Suppressor macrophage treated with lipopolysaccharide for 4 hours (primary cell): ENCODE measurements at places on chromosomes 16 and 17.
A peak's percentile ranks its signal among the peaks of the same experiment; 100 is the strongest.

- DNase-seq, result no peak
Measured at GRCh38 chr16:14472357-14472756, 157.7 kb downstream of the PARN start.

DNA sequence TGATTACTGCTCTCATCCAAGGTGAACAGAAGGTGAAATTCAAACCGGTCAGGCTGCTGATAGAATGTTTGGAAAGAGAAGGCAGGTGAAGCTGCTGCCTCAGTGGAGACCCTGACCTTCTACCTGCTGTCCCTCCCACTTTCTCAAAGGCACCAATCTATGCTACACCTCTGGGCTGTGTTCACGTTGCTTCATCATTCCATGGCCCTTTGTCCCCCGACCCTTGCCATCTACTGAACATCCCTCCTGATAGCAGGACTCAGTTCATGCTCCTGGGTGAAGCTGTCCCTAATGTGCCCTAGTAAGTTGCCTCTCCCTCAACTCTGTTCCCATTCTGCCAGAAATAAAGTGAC, 44.2 kb upstream of the SOX9 start:
- DNase-seq, result no peak

DNA sequence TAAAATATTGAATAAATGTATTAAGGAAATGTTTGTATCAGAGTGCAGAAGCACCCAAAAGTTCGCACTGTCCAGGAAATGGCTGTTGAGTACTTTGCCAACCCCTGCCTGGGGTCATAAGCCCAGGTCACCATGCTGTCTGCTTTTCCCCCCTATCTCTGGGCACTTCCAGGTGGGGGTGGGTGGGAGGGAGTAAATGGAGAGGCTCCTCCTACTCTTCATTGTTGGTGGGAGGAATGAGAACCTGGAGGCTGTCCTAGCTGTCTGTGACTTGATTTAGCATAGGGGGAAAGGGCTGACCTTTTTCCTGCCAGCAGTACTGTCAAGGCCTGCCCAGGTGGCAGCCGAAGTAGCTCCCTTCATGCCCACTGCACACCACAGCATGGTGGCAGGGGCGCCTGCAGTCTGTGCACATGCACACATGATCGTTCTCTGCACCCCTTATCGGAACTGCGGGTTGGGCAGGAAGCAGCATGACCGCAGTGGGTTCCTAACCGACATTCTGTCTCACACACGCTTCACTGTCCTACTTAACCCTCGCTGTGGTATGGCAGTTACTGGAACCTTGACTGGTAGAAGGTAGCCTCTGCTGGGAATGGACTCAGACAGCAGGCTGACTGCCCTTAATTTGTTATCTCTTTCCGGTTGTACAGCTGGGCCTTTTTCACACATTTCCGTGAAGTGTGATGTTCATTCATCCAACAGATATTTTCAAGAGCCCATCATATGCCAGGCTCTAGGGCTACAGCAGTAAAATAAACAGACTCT, 41.5 kb downstream of the LDHD start:
- peak; percentile 28 for DNase-seq

DNA sequence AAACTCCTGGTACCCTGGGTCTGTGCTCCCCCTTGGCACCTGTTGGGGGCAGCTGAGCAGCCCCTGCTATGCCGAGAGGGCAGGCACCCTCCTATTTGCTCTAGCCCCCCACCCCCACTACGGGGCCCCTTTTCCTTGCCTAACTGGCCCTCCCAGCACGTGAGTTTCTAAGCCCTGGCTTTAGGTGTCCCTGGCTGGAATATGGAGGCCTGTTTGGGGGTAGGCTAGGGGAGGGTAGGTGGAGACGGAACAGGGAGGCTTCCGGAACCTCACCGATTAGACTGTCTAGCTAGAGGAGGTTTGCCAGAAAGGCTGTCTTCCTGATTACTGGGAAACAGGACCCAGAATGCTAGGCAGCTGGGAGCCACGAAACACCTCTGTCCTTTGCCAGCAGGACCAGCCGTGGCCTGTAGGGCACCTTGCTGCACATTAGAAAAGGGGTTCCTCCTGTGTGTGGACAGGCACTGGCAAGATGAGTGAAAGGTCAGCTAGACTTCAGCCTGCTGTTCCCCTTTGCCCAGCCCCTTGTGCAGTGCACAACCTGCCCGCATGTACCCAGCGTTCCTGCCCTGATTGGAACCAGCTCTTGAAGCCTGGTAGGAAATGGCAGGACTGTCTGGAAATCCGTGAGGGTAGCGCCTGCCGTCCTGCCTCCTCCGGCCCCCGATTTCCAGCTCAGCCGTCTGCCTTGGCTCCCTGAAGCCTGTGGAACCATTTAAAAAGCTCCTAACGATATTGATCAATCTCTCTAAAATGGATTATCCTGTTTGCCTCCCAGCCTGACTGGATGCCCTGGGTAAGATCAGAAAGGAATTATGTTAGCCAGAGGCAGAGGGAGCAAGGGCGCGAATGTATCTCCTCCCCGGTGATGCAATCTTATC, 83.4 kb upstream of the GSE1 start:
- DNase-seq, result no peak

DNA sequence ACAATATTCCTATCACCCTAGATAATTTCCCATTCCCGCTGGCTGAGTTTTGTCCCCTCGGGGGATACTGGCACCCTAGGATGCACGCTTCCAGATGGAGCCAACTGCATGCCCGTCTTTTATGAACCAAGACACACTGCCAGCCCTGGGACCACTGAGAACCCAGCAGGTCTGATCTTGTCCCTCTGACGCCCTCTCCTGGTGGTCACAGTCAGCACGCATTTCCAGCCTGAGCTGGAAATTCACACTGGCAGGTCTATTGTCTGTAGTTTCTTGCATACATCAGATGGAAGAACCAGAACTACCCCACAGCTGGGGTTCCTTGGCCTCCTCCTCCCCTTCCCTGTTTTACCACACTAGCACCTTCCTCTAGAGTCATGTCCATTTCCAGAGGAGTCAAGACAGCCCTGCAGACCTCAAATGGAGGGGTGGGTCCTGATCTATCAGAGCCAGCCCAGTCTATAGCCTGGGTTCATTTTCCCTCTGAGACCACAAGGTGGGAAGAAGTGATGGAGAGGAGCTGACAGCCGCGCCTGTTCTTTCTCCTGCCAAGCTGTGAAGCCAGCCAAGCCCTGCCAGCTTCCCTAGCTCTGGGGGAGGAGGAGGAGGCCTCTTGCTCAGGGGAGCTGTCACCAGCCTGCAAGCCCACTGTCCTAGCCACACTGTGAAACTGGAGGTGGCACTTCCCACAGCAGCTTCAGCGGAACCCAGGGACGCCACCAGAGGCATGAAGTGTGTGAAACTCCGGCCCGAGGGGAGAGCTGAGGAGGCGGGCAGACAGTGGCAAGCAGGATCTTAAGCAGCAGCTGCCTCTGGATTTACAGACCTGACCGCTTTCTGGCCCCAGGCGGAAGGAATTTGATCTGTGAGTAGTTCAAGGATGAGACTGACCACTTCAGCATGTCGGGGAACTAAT, 29.3 kb downstream of the MXRA7 start:
- DNase-seq, result peak; percentile 60

GRCh38 chr16:21130811-21131210, 19.8 kb downstream of the DNAH3 start:
- no peak for DNase-seq

- peak; percentile 65 for DNase-seq
Measured at GRCh38 chr17:50559674-50560184, 786 bp upstream of the CACNA1G start.

DNA sequence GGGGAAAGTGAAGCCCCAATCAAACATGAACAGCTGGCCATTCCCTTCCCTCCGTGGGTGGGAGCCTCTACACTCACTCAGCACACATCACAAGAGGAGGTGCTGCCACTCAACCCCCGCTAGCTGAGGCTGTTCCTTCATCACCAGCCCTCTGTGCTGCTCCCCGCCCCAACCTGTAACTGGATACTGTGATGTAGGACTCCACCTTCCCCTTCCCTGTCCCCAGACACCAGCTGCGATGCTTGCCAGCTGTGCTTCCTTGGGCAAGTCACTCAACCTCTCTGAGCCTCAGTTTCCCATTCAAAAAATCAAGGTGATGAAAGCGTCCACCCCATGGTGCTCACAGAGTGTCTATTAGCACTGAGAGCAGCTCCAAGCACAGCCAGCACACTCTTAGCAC, 273.2 kb downstream of the MRTFB start:
- DNase-seq, result no peak

DNA sequence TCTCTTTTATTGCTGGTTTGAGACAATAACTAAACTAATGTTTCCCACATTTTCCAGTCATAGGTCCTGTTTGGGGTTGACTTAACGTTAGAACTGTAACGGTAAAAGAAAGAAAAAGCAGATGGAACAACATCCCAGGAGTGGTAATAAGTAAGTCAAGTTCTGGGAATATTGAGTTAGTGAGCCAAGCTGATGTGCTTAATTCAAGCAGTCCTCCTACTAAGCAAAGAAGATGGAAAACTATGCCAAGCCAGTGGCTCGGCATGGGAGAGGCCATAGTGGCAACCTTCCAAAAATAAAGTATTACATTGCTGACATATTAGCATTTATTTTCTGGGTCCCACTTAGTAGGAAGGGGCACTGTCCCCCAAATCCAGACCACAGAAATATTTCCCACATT, 161.7 kb upstream of the CDH5 start:
- DNase-seq, result no peak

DNA sequence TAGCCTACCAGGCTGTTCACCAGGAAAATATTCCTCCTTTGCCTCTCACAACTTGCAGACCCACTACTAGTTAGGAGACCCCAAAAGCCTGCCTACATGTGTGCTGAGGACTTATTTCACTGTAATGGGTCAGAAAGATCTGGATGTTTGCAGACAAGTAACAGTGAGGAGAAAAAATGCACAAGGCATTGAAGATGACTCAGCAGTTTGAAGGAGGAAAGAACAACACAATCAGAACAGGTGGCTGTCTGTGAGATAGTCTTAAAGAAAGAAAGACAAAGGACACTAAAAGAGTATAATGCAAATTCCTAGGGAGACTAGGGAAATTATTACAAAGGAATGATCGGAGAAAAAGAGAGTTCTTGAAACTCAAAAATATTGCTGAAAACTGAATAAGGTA, 69.0 kb downstream of the ANKFN1 start:
- no peak for DNase-seq

- DNase-seq, result no peak
Measured at GRCh38 chr16:8953064-8953463, 10.6 kb downstream of the USP7 start.

- DNase-seq, result no peak
Measured at GRCh38 chr16:51181503-51181811, 30.4 kb upstream of the SALL1 start.

DNA sequence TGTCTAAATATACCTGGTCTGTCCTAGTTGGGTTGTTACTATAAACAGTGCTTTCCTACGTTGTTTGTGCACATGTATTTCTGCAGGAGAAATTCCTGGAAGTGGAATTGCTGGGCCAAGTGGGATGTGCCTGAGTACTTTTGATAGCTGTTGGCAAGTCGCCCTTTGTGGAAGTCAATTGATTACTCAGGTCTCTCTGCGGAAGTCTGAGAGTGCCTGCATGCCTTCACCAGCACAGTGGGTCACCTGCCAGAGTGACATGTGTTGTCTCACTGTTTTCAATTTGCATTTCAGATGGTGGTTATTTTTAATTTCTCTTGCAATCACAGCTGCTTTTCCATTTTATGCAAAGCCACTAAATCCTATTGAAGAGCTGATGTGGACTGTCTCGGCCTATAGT, 2.3 kb upstream of the MVD start:
- DNase-seq, result no peak
